Right atrium auricular region (tissue), 2 donors: ENCODE measurements at places on chromosomes 1 and 21. TPM values are rescaled to one million over a fixed set of nuclear protein-coding genes. Genes with fewer than 3 reads are reported as not detected.

DNA sequence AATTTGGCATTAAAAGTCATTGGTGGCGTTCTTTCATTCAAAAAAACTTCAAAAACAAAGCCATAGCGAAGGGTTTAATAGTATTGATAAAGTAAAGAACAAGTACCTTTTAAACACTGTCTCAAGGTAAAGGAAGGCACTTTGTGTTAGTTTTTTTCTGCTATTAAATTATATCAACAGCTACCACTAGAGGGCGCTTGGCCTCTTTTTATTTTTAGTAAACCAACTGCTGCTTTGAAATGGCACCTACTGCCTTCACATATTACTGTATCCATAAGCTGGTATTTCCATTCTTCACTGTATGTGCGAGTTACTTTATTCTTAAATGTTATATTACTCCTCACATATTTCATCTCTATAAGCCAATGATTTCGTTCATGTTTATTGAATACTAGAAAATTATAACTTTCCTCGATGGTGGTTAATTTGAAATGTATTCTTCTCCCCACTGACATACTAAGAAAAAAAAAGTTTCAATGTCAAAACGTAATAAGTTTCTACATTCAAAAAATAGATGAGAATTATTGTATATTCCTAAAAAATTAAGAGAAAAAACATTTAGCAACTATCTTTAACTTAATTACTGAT lies 125.7 kb upstream of the CXADR start:
- no peak for DNase-seq

- DNase-seq = no peak
Observed at GRCh38 chr1:231678011-231678432, 51.4 kb downstream of the DISC1 start.

GRCh38 chr1:8352471-8352845 lies 34.5 kb downstream of the SLC45A1 start:
- no peak for DNase-seq

GRCh38 chr1:22804969-22805671 lies 94.5 kb downstream of the EPHB2 start:
- DNase-seq = no peak

DNA sequence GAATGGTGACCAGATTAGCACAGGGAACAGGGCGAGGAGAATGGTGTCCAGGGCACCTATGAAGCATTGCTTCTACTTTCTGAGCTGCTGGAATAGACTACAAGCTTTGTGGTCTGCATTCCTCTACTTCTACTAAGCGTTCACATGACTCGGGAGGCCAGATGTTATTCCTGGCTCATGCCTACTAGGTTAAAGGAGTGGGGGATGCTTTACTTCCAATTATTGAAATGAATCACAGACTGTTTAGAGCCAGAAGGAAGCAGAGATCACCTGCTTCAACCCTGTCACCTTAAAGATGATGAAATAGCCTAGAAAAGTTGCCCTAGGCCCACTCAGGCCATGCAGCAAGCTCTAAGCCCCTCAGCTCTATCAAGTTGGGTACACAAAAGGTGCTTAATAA lies 633.5 kb downstream of the KIF26B start:
- DNase-seq = no peak

- DNase-seq = no peak
Observed at GRCh38 chr1:225445639-225446594, 18.1 kb upstream of the LBR start.

DNA sequence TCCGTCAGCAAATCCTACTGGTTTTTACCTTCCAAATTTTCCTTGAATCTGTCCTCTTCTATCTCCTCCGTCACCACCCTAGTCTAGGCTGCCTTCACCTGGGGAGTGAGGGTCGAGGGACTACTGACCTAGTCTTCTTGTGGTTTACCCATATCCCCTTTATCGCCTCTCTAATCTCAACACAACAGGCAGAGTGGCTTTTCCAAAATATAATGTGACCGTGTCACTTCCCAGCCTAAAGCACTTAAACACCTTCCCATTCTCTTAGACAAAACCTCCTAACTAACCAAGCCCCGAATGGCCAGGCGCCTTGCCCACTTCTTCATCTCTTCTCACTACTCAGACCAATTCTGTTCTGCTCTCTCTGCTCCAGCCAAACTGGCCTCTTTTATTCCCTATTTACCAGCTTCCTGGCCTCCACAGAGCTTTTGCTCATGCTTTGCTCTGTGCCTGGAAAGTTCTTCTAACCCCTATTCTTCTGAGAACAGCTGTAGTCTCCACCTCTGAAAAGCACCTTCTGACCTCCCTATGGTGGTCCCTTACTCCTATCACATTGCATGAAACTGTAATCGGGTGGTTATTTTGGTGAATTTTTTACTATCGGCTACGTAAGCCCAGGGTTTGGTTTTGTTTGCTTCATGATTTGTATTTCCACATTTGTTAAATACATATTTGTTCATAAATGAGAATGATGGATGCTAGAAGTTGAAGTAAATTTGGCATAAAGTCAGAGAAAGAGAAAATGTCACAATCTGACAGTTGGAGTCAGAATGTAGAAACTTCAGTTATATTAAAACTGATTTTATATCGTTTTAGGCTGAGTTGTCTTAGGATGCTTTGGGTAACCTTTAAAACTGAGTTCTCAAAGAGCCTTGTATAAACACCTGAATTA lies 1.2 kb upstream of the NBPF1 start:
- DNase-seq = peak; percentile 59

DNA sequence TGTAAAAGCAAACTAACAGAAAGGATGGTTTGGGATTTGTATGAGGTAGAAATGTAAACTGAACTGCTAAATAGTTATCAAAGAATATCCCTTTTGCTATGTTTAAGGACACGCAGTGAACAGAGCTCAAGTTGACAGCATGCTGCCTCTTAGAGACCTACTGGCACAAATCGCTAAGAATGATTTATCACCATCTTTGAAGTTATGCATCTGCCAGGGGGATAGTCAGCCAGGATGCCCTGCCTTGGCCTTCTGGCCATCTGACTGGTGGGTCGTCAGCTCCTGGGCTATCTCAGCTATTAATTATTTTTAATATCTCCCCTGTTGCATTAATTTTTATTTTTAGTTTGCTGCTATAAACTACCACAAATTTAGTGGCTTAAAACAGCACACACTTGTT lies 334.8 kb upstream of the KAZN start:
- no peak for DNase-seq

DNA sequence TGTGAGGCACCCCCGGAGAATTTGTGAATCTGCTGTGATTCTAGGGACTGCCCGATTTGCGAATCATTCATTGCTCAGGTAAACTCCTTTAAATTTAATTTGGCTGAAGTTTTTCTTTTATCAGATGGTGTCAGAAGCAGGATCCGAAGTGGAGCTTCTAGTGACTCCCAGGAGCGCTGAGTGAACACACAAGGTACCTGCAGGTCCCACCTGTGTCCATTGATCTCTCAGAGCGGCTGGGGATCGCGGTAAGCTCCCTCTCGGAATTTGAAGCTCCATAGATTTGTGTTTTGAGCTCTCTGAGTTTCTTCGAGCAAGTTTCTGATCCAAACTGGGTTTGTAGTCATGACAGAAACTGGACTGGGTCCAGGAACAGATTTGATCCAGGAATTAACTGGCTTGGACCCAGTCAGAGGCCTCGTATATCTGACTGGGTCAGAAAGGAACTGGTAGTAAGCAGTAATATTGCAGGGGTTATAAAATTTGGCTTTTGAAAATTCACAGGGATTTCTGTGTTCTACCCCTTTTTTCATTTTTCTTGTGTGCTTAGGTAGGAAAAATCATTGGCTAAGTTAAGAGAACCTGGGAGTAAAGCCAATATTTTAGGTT lies 56.2 kb upstream of the EDEM3 start:
- DNase-seq = no peak

DNA sequence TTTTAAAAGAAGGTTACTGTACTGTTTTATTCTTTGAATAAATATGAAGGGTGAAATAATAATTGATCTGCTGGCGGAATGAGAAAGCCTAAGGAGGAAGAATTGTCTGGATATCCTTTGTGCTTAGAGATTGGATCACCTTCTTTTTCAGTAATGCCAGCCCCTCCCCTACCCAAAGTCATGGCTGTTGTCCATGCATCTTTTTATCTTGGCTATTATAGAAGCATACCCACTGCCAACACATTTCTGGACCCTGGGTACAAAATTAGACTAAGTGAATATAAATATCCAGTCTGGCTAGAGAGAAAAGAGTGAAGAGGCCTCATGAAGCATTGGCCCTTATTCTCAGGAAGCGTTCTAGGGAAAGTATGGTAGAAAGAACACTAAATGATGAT lies 28.1 kb downstream of the AK4 start:
- no peak for DNase-seq

- DNase-seq = no peak
Observed at GRCh38 chr1:220012259-220012658, 34.0 kb downstream of the EPRS1 start.

DNA sequence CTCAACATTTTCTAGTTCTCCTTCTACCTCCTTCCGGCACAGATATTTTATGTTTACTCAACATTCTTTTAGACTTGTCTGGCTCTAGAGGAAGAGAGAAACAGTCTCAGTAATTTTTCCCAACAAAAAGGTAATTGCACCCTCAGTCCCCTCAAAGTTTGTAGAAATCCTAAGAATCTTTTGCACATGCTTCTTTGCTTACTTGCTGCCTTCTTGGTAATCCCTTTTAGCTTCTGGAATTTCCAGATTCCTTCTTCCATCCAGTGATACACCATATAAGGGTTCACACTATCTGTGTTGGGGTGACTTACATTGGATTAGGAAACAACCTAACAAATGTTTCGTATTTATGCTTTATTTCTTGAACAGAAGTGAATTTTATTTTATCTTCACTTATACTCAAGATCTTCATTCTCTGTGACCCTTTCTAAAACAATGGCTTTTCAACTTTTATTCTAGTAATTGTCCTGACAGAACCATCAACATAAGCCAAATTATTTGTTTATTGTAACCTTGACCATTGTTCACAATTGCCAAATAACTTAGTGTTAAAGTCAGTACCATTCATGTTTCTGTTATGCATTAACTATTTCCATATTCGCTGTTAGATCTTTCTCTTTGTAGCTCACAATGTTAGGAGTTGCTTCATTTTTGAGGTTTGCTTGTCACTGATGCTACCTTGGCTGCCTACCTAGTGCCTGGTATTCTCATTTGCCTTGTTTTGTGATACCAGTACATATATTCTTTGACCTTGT lies 238.1 kb downstream of the HMCN1 start:
- no peak for DNase-seq

Gene C1QTNF12
- not detected for total RNA-seq

Gene KCNJ9
- 0.08 TPM for total RNA-seq

Gene PADI2
- 0.63 TPM for total RNA-seq

Gene KRTAP7-1
- not detected for total RNA-seq

Gene NDUFS5
- 1,828 TPM for total RNA-seq

Gene CFHR3
- total RNA-seq = not detected

Gene FMN2
- total RNA-seq = not detected

Gene NFIA
- 81.3 TPM for total RNA-seq

Gene PYHIN1
- total RNA-seq = 0.63 TPM

Gene TMEM269
- total RNA-seq = not detected
